ENCODE measurements at places on chromosomes 3 and 15.
A peak's percentile ranks its signal among the peaks of the same experiment; 100 is the strongest.

DNA sequence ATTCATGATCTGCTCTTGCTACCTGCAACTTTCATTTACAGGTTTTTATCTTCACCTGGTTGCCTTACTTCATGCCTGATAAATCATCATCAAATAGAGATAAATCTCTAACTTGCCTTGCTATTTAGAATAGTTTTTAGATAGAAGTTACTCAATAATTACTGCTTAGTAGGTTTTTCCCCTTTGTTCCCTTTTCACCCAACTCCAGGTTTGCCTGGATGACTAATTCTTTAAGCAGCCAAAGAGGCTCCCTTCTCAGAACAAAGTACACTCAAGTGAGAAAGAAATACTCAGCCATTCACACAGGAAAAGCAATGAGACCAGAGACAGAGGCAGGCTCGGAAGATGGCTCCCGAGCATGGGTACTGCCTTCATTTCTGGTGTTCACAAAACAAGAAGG, 268.1 kb upstream of the CRBN start:
- DNase-seq = no peak

DNA sequence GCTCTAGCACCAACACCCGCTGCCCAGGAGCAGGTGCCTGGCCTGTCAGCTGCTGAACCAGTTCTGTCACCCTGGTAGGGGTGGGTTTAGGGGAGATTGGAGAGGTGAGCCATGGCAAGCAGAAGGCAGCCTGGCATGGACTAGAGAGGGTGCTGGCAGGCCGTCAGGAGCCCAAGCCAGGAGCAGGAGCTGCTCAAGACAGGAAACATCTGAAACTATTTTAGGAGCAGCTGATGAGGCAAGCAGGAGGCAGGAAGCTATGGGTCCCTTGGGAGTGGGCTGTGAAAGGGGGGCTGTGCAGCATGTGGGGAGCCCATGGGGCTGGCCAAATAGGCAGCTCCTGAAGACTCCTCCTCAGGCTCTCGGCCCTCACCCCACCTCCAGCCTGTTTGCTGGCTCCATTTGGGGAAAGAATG, 2.3 kb downstream of the INKA1 start:
- no peak for DNase-seq

DNA sequence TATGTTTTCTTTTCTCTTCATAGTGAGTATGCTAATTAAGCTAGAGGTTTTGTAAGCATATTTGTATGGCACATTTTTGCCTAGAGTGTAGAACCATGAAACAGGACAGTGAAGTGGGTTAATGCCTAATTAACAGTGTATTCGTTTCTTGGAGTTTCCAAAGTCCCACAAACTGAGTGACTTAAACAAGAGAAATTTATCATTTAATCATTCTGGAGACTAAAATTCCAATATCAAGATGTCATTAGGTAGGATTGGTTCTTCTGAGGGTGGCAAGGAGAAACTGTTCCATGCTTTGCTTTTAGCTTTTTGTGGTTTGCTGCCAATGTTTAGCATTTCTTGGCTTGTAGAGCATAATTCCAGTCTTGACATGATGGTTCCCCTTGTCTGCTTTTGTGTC, 734.2 kb downstream of the NAALADL2 start:
- DNase-seq = no peak

DNA sequence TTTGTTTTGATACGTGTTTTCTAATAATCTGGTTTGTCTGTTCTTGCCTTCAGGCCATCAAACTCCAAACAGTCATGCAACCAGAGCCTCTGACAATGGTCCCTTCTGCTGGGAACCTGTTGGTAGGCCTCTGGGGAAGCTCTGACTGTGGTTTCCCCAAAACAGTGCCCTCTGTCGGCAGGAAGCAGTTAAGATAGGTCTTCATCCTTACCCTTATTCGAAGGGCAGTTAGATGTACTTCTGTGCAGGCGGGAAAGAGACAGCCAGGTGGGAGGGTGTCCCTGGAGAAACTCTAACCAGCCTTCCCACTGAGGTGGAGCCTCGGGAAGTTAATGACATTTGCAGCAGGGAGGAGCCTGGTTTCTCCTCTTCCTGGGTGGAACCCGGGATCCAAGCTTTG, 81.6 kb upstream of the CHMP2B start:
- no peak for DNase-seq

DNA sequence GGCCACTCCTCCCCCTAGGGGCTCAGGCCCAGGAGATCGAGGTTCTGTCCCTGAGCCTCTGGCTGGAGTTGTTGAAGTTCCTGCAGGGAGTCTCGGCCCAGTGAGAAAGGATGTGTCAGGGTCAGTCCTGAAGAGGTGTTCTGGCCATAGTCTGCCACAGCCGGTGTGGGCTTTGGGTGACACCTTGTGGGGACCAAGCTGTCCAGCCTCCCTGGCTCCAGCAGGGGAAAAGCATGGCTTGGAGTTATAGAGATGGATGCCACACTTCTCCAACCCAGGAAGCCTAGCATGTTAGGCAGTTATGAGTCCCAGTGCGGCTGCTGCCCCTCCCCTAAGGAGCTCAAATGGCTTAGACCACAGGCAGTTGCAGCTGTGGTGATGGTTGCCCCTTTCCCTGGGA, 945.6 kb upstream of the GBE1 start:
- no peak for DNase-seq

DNA sequence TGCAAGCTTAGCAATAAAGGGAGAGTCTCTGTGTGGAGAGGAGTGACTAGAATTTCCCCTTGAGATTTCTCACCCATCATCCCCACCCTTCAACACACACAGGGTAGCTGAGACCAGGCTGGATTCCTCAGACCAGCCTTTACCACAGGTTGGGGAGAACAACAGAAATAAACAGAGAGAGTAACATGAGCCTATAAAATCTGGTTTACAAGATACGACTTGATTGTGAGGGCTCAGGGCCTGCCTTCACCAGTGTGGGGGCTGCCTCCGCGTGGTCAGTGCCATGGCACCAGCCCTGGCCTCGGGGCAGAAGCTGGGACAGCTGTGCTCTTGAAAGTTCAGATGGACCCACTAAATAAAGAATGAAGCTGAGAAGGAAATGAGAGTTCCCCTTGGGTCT, 14.6 kb upstream of the MAGEF1 start:
- DNase-seq = no peak

- DNase-seq = peak; percentile 7
Observed at GRCh38 chr15:62254137-62254934, 89.3 kb upstream of the C2CD4B start.

GRCh38 chr15:94387849-94388441, 156.6 kb downstream of the MCTP2 start:
- DNase-seq = no peak

- DNase-seq = no peak
Observed at GRCh38 chr15:77657634-77658238, 25.0 kb upstream of the LINGO1 start.

DNA sequence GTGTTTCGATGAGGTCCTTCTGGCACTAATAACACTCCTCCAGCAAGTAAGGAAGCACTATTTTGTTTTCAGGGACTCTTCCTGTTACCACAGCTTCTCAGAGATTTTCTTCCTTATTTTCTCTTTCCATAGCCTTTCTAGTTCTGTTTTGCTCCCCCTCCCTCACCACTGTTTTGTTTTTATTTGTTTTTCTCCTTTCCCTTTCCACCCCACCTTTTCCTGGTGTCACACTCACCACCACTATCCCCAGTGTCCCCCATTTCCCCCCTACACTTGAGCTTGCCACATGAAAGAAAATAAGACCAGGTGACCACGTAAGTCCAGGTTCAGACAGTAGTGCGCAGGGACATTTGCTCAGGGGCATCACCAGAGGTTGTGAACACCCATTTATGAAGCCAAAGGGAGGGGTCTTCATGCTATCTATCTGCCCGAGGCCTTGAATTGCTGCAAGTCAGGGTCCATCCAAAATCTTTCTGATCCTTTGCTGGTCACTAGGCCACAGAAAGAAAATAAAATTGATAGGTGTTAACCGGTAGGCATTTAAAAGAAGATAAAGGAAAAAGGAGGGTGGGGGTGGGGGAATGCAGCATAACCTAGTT, 1.4 kb upstream of the RFTN1 start:
- DNase-seq = no peak

DNA sequence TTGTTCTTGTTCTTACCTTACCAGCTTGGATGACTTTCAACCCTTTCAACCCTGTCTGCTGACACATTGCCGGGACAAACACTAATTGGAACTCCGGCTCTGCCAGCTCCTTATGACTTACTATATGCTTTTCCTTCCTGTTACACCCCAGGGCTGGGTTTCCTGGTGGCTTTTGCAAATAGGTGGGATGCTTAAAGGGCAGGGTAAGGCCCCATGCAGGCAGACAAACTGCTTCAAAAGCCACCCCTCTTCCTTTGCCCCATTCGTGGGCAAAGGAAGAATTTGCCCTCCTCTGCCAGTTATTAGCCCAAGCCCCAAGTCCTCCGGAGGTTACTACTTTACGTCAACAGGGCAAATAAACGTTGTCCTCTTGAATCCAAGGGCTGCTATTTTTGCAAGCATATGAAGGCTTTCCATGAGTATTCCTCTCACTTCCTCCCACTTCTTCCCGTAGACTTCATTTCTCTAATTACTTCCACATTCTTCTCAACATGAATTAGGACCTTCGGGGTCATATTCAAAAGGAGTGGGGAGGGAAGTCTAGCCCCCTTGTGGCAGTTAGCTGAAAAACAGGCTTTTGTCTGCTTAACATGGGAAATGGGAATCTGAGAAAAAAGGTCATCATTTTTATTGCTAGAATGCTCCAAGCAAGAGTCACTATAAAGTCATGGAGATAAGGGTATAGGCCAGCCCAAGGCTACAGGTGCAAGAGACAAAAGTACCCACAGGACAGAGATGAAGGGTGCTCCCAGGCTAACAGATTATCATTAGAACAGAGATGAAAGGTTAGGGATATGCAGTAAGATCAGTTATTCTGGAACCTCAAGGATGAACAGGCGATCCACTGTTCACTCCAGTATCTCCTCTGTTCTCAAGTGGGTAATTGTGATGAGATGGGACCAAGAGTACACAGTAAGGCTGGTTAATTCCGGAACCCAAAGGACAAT, 56.3 kb upstream of the FSTL1 start:
- no peak for DNase-seq

GRCh38 chr3:167798443-167798842, 62.9 kb downstream of the SERPINI1 start:
- DNase-seq = no peak

- DNase-seq = no peak
Observed at GRCh38 chr3:69505770-69506407, 120.0 kb upstream of the FRMD4B start.

- no peak for DNase-seq
Observed at GRCh38 chr15:39682366-39682765, 100.3 kb downstream of the FSIP1 start.

- DNase-seq = no peak
Observed at GRCh38 chr15:92365084-92365483, 28.6 kb upstream of the ST8SIA2 start.

- DNase-seq = no peak
Observed at GRCh38 chr15:73387507-73388255, 18.9 kb upstream of the HCN4 start.

GRCh38 chr3:32120471-32120870, 14.1 kb downstream of the GPD1L start:
- DNase-seq = no peak

GRCh38 chr15:94970096-94970495, 738.7 kb downstream of the MCTP2 start:
- DNase-seq = no peak

DNA sequence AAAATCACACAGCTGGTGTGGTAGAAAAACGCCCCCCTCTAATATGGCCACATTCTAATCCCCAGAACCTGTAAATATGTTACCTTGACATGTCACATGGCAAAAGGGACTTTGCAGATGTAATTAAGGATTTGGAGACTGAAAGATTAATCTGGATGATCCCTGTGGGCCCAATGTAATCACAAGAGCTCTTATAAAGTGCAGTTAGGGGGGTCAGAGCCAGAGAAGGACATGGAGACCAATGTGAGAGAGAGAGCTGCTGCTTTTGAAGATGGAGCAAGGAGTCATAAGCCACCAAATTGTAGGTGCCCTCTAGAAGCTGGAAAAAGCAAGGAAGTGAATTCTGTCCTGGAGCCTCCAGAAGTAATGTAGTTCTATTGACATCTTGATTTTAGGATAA, 152.6 kb downstream of the PEX5L start:
- DNase-seq = no peak

- DNase-seq = no peak
Observed at GRCh38 chr3:33394403-33395054, 45.7 kb downstream of the UBP1 start.

DNA sequence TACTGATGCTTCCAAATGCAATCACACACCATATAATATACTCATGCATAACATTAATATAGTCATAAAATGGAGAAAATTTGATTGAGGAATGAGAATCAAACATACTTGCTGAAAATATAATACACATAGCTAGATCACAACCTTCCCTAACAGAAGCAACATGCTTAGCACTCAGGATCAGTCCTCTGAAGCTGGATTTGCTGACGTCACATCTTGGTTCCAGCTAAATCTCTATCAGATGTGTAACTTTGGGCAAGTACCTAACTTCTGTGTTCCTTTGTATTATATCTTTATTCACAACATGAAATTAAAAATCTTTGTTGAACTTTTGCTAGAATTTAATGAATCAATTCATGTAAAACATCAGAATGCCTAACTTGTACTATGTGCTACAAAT, 263.5 kb downstream of the ZNF385D start:
- DNase-seq = no peak

DNA sequence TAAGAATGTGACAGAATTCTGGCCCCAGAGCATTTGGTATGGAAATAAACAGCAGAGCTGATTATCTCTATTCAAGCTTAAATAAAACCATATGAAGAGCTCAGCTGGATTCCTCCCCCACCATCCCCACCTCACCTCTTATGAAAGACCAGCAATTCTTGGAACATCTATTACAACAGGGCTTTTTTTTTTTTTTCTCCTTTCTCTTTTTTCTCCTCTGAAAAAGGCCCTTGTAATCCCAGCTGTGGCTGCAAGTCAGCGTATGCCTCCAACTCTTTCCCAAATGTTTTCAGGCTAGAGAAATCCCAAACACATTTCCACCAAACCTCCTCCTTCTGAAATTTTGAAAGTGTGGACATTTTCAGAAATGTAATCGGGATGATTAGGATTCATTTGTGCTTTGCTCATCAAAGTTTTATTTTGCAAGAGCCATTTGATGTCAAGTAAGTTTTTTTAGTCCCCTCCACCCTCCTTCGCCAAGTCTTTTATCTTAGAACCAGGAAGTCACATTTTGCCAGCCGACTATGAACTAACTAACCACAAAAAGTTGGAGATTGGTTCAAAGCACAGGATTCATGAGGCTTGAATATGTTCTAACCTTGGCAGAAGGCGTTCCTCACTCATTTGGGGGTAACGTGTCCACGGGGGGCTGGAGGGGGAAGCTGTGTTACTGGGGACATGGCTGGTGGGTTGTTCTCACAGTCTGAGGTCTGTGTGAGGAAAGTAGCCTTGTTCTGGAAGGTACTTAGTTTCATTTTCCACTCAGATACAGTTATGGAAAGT, 142.0 kb upstream of the PDZRN3 start:
- no peak for DNase-seq

DNA sequence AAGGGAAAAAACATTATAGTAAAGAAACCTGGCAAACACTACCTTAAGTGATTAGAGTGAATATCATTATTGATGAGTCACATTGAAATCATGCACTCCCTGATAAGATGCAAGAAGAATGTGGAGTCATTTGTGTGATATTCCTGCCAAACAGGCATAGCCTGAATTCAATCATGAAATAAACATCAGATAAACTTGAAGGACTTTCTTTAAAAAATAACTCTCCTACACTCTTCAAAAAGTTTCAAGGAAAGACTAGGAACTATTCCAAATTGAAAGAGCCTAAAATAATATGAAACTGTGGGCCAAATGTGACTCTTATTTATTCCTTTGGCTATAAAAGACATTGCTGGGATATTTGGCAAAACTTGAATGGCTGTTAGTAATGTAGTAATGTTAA, 625.7 kb upstream of the LMCD1 start:
- DNase-seq = no peak
